ENCODE measurements at places on chromosomes 11 and 22. TPM values are rescaled to one million over a fixed set of nuclear protein-coding genes. Genes with fewer than 3 reads are reported as not detected.

GRCh38 chr22:39384750-39385480, 14.7 kb upstream of the TAB1 start:
- no peak for DNase-seq

DNA sequence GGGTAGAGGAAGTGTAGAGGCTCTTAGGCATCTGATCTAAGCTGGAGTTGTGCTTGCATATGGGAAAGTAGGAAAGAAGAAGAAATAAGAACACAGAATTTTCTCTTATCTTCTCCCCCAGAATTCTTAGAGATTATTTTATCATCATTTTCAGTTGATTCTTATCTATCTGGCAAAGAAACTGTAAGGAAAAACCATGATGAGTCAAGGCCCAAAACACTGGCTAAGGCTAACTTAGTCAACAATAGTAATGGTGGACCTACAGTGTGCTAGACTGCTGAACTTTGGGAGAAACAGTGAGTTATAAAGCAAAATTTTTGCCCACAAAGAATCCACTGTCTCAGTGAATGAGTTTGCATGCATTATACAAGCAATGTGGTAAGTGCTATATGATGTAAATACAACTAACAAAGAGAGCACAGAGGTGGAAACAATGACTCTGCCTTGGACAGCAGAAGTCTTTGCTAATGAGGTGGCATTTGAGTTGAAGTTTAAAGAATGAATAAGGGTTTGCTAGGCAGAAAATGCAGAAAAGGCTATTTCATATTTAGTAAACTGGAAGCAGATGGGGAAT, 344.5 kb upstream of the PLET1 start:
- DNase-seq, result no peak

- DNase-seq, result no peak
Observed at GRCh38 chr11:65236194-65237059, 25.3 kb upstream of the POLA2 start.

GRCh38 chr11:93662175-93662570, 691 bp downstream of the CEP295 start:
- no peak for DNase-seq

DNA sequence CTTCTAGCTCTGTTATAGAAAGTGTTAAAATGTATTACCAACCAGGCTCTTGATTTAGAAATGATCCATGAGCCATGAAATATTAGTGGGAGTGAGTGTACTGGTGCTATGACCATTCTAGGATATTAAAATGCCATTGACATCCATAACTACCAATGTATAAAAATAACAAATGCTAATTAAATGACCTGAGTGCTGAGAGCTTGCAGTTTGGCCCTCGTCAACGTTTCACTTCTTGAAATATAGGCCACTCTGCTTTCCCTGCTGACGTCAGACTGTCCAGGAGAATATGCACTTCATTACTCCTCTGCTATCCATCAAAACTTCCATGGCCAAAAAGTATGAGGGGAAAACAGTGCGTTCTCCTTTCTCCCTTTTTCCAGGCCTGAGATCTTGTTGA, 563.1 kb downstream of the METTL15 start:
- no peak for DNase-seq

- no peak for DNase-seq
Observed at GRCh38 chr11:69500285-69501120, 19.0 kb downstream of the LINC01488 start.

DNA sequence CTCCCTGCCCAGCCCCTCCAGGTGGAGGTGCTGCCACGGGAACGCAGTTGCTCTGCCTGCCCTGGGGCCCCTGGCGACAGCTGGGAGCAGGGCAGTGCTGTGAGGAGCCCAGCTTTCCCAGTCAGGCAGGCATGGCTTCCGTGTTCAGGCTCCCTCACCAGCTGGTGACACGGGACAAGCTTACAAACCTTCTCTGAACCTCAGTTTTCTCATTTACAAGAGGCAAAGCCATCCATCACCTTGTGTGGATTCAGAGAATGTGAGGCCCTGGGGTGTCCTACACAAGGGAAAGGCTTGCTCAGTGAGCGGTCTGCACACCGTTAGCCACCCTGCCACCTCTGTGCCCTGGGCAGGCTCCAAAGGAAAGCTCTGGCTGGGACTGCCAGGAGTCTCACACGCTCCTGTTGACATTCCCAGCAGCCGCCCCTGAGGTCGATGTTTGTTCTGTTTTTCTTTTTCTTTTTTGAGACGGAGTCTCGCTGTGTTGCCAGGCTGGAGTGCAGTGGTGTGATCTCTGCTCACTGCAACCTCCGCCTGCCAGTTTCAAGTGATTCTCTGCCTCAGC, 23.5 kb downstream of the SUN2 start:
- no peak for DNase-seq

DNA sequence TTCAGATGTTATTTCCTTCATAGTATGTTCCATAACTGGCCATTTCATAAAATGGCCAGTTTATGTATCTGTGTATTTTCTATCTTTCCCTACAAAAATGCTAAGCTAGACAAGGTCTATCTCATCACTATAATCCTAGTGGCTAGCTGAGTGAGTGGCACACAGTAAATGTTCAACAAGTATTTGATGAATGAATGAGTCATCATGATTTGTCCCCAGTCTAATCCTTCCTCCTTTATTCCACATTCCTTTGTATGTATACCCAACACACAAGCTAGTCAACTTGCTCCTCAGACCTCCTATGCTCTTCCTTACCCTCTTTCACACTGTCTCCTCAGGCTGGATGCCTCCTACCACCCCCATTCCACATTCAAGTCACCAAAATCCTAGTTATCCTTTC, 12.5 kb downstream of the APLNR start:
- no peak for DNase-seq

DNA sequence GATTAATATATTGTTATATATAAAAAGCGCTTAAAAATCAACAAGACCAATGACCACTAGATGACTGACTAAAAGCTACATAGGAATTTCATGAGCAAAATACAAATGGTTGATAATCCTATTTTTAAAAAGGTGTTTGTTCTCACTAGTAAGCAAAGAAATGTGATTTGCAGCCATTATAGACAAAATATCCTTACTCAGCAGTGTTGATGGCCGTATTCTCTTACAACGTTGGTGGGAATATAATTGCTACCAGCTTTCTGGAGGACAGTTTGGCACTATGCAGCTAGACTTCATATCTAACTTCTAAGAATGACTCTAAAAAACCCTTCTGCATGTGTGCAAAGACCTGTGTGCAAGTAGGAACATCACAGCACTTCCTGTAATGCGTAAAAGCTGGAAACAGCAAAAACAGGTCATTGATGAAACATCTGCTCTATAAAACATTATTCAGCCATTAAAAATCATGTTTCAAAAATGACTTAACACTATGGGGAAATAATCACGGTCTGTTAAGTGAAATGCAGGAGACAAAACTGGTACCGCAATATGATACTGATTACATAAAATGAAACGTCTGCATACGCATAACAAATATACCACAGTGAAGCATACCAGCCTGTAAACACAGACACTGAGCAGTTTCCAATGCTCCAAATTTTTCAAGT, 70.1 kb upstream of the LINC01488 start:
- DNase-seq, result no peak

GRCh38 chr11:17510507-17511206, 33.6 kb downstream of the USH1C start:
- no peak for DNase-seq

DNA sequence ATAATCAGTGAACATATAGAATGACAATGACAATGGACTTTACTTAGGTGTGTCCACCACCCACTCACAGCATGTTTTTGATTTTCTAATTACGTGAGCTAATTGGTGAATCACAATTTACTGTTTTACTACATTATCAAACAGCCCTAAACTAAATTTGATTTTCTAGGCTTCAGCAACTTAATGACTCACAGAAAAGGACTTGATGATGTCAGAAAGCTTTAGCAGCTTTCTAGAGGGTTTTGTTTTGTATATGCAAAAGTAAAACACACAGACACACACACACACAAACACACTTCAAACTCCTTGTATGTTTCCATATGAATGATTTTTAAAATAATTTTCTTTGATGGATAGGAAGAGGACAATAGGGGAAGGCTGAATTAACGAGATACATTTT, 878.6 kb upstream of the CCDC90B start:
- no peak for DNase-seq

DNA sequence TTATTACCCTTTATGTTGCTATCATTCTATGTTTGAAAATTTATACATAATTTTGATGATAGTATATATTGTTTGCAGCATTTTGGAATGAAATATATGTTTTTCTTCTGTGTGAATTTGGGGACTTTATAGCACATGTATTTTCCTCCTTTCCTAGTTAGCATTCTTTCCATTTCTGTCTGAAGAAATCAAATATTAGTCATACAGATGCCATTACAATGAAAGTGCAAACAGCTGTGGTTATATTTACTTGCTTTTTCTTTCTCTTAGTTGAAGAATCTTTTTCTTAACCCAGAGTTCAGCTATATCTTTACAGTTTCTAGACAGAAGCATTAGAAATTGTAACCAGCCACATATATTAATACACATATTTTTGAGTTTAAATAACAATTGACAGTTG, 753.1 kb upstream of the ARHGAP42 start:
- no peak for DNase-seq

DNA sequence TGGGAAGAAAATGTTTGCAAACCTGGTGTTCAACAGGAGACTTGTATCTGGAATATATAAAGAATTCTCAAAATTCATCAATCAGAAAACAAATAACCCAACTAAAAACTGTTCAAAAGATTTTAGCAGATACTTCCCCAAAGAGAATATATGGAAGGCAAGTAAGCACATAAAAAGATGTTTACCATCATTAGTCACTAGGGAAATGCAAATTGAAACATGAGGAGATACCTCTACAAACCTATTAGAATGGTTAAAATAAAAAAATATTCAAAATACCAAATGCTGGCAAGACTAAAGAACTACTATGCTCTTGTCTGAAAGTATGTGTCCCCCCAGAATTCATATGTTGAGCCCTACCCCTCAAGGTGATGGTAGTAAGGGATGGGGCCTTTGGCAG, 8.6 kb downstream of the EXPH5 start:
- DNase-seq, result no peak

- DNase-seq, result no peak
Observed at GRCh38 chr11:69914286-69915150, 95.3 kb upstream of the FGF3 start.

GRCh38 chr11:75450826-75451821, 18.1 kb upstream of the KLHL35 start:
- no peak for DNase-seq

GRCh38 chr11:12289667-12290476, 87.5 kb upstream of the PARVA start:
- no peak for DNase-seq

Gene EFCAB6
- 5.6 TPM for polyA plus RNA-seq

Gene HTR3A
- polyA plus RNA-seq, result 0.13 TPM

Gene VWA5A
- 14.6 TPM for polyA plus RNA-seq

Gene SCGB1D2
- polyA plus RNA-seq, result 2.4 TPM

Gene CALCA
- 9.7 TPM for polyA plus RNA-seq

Gene HEPHL1
- polyA plus RNA-seq, result 0.14 TPM

Gene TUB
- polyA plus RNA-seq, result 21.5 TPM

Gene TMEM191B
- polyA plus RNA-seq, result 0.15 TPM

Gene BTG4
- not detected for polyA plus RNA-seq

Gene OR52I2
- not detected for polyA plus RNA-seq
